Cardiac septum (tissue), 1 donor: ENCODE measurements at places on chromosomes 5 and 9.

DNA sequence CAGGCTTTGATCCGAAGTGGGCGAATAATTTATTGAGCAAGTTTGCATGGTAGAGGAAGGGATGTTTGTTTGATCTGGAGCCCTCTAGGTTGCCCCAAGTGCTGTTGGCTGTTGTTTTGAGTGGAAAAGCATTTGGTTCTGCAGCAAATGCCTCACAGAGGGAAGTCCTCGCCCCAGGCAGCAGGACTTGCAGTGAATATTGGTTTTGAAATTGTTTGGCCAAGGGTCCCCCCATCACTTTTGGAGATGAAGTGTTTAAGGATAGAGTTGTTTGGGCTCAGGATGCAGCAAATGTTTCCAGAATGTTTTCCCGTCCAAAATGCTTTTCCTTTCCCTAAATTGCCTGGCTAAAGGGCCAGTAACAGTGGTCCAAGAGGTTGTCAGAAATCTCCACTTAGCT is 3.1 kb downstream of the JADE2 start:
- DNase-seq: no peak

GRCh38 chr9:110197330-110198187 is 10.4 kb downstream of the C9orf152 start:
- no peak for DNase-seq

GRCh38 chr5:133445744-133446143 is 166.6 kb downstream of the FSTL4 start:
- no peak for DNase-seq

GRCh38 chr9:34493972-34494535 is 28.7 kb downstream of the ENHO start:
- DNase-seq: no peak

DNA sequence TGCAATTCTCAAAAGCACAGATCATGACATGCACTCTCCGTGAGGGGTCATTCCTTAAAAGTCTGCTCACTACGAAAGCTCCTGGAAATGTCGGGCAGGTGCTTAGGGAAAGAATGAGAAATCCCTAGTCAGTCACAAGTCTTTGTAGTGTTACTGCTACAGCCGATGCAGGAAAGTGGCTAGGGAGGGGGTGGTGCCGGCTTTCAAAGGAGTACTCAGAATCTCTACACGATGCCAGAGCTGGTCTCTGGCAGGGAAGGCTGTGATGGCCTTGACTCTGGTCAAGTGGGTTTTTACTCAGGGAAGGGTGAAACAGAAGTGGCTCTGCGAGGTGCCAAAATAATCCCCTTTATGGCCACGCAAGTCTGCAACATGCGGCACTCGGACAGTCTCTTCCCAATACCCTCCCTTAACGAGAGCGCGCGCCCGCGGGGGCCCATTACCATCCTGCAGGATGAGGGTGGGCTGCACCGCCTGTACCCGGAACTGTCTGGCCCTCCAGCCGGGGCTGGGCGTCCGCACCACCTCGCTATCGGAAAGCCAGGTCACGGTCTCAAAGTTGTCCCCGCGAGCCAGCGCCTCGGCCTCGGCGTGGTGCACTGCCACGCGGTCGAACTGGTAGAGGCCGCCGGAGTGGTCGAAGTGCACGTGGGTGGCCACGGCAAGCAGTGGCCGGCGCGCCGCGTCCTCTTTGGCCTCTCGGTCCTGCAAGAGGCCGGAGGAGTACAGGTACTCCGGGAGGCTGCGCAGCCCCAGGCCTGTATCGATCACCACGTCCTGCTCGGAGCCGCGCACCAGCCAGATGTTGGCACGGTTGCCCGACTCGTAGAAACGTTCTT is 956 bp downstream of the MBLAC2 start:
- DNase-seq: peak; percentile 77
